ENCODE measurements at places on chromosomes 4 and X.

GRCh38 chrX:147079974-147080373, 265.4 kb upstream of the CXorf51A start:
- DNase-seq = no peak

- DNase-seq = no peak
Measured at GRCh38 chrX:143661286-143661685, 25.4 kb upstream of the SLITRK4 start.

- no peak for DNase-seq
Measured at GRCh38 chr4:145954924-145955339, 16.3 kb upstream of the ZNF827 start.

DNA sequence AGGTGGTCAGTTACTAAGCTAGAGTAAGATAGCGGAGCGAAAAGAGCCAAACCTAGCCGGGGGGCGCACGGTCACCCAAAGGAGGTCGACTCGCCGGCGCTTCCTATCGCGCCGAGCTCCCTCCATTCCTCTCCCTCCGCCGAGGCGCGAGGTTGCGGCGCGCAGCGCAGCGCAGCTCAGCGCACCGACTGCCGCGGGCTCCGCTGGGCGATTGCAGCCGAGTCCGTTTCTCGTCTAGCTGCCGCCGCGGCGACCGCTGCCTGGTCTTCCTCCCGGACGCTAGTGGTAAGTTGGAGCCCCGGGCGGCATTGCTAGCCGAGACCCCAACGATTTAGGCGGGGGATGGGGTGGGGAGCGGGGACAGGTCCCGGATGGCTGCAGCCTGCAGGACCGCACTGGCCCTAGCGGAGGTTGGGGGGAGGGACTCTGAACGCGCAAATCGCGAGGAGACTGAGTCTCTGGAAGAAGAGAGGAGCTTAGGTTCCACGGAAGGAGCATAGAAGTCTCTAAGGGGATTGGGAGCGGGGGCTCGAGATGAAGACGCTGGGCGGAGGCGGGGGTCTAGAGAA, 573 bp downstream of the HTR2C start:
- no peak for DNase-seq

- DNase-seq = no peak
Measured at GRCh38 chrX:30612250-30612655, 34.7 kb upstream of the TASL start.

GRCh38 chrX:9899640-9900111, 67.5 kb upstream of the CLDN34 start:
- DNase-seq = no peak

DNA sequence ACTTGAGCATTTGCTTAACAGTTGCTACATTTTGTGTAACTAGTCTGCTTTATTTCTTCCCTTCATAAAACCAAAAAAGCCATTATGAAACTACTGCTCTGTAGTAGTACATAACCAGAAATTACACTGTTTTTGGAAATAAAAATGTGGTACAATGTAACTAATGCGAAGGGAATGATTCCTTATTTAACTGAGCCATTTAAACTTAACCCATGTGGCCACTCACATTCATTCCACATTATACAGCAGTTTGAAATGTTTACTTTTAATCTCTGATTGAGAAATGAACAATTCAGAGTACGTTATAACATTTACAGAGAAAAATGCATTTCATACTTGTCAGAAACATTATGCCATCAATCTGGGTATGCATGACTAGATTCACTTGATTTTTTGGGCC, 94.2 kb downstream of the NYX start:
- DNase-seq = no peak

DNA sequence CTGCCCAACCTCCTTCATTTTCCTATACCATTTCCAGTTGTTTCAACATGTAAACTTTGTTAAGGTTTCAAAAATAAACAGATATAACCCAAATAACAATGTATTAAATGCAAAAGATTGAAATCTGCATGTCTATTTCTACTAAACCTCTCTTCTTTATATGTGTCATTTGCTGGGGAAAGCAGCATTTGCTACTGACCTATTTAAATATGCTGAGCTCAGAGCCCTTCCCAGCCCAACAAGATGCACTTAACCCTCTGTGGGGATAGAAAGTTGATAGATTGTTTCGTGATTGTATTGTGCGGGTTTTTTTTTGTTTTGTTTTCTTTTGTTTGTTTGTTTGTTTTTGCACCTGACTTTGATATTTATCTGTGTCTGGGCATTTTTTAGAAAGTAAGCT, 139.5 kb downstream of the UCHL1 start:
- no peak for DNase-seq

GRCh38 chrX:74272230-74272629, 31.8 kb upstream of the ZCCHC13 start:
- no peak for DNase-seq

DNA sequence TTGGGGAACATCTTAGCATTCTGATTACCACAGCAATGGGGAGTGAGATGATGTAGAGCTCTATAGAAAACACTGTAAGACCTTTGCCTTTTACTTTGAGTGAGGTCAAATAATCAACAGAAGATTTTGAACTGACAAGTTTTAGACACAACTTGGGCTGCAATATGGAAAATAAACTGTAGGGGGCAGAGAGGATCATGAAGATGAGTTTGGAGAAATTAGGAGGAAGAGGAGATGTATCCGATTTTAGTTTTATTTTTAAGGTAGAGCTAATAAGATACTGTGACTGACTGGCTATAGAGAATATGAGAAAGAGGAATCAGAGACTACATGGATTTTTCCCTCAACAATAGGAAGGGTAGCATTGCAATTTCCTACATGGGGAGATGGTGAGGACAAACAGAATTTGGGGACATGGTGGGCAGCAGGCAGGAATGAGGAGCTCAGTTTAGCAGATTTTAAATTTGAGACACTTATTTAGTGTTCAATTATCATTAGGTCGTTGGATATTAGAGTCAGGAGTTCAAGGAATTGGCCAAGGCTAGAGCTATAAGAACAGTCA, 563.1 kb downstream of the INPP4B start:
- DNase-seq = no peak

GRCh38 chrX:51922561-51922960, 29.1 kb downstream of the MAGED1 start:
- DNase-seq = no peak

- DNase-seq = no peak
Measured at GRCh38 chrX:3204606-3205005, 141.8 kb downstream of the MXRA5 start.

GRCh38 chrX:57266871-57267270, 19.6 kb upstream of the FAAH2 start:
- DNase-seq = no peak

DNA sequence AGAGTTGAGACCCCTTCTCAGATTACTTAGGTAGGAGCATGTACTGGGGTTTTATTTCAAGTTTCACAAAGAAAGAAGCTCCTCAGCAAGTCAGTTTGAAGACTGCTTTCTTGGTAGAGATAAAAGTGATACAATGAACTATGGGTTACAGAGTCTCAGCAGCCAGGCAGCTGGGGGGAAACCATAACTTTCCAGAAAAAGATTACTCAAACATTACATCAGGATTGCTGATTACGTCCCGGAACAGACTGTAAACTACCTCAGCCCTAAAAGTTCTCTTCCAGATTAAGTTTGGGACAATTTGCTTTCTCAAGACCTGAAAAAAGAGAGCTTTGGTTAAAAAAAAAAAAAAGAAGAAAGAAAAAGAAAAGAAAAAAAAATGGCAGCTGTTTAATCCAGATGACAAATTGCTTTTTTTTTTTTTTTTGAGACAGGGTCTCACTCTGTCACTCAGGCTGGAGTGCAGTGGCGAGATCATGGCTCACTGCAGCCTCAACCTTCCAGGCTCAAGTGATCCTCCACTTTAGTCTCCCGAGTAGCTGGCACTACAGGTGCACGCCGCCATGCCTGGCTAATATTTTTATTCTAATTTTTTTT, 16.6 kb downstream of the SAT1 start:
- no peak for DNase-seq

DNA sequence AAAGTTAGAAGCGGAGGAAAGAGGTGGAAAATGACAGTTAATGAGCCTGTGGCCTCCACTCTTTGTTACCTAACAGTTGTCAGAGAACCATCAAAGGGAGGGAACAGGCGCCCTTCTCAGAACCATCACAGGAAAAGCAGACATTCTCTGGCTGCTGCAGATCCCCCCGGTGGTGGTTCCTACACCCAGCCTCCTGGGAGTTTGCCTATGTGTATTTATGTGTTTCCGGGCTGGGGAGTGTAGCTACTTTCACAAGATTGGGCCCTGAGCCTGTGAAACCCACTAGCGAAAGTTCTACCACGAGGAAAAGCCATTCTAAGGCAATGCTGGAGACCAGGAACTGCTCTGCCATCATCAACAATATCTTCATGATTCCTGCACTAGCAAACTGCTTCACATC, 52.7 kb upstream of the BCOR start:
- DNase-seq = no peak

GRCh38 chr4:137543198-137543597, 10.9 kb upstream of the PCDH18 start:
- DNase-seq = no peak

- no peak for DNase-seq
Measured at GRCh38 chr4:155903453-155903852, at the start of gene TDO2. Gene TDO2, plus strand, starts transcription at chr4:155903696. Its CDS starts 63 bp downstream, at chr4:155903759.

DNA sequence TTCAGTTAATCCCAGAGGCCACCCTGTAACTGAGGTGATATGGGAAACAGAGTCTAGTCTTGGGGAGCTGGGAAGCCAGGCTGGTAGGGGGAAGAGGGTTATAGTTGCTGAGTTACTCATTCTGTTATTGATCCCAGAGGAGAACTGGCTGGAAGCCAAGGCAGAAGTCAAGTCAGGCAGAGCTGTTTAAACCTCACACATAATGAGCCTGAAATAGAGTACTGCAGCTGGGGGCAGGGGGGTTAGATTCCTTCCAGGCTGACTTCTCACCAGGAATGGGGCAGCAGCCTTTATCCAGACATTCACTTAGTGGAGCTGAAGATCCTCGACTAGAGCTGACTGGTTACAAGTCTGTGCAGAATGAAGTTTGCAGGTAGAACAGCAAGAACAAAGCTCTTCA, 144.9 kb downstream of the C4orf33 start:
- DNase-seq = peak; percentile 9

DNA sequence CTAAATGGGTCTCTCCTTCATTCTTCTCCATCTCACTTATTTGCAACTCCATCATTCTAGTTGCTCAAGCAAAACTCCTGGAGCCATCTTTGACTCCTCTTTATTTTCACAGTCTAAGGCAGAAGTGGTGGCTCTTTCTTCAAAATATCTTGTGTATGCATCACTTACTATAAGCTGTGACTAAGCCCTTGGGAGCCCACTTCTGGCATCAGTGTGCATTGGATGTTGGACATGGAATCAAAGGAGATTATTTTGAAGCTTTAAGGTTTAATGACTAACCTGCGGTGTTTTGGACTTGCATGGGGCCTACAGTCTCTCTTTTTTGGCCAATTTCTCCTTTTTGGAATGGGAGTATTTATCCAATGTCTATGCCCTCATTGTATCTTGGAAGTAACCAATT, 276.8 kb downstream of the SPOCK3 start:
- DNase-seq = no peak

GRCh38 chrX:54484666-54485065, 11.4 kb downstream of the FGD1 start:
- DNase-seq = no peak

DNA sequence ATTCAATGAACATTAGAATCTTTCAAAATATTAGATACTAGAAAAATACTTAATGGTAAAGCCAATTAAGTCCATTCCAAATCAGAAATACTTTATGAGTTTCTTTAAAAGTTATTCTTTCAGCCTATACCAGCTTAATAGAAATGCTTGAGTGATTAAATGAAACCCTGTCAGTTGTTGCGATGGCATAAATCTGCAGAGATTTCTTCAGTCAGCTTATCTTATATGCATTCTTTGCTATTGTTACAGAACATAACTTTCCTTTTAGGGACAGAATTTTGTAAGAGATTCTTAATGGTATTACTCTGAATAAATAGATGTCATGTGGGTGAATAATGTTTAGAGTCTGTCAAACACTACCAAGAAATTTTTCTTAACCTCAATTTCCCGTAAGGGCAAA, 325.0 kb upstream of the HAND2 start:
- no peak for DNase-seq

- no peak for DNase-seq
Measured at GRCh38 chr4:88489100-88489761, 32.3 kb downstream of the HERC5 start.

DNA sequence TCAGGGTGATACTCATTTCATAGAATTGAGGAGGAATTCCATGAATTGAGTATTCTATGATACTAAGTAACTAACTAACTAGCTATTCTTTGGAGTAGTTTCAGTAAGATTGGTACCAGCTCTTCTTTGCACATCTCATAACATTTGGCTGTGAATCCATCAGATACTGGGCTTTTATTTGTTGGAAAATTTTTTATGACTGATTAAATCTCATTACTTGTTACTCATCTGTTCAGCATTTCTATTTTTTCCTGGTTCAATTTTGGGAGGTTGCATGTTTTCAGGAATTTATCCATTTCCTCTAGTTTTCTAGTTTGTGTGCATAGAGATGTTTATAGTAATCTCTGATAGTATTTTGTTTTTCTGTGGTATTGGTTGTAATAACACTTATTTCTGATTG, 70.8 kb upstream of the FREM3 start:
- DNase-seq = no peak

DNA sequence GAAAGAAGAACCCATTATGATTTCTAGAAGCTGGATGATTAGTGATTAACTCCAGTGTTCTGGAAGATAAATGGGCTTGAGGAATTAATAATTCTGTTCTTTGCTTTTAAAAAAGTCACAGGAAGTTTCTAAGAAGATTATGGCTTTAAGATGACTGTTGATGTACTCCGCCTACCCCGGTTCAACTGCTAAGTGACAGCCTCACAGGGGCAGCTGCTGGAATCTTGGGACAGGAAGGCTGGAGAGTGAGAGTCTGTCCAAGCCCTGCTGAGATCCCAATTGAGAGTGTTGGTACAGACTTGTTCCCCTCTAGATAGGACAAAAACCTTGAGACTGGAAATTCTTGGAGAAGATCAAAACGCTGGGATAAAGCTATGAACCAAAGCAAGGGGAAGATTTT, 37.3 kb downstream of the NPY1R start:
- DNase-seq = no peak

DNA sequence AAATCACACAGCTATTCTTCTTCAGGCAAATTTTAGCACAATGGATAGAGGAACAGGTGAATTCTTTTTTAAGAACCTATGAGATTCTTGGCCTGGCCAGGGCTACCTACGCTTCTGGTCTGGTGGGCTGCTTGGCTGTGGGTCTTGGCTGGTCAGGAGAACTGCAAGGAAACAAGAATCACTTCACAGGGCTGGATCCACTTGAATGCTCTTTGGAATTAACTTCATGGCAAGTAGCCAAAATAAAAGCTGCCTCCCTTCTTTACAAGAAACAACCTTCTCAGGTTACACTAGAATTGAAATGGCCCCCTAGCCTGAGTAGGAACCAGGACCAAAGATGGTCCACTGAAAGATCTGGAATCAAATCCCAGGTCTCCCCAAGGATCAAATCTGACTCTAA, 519.1 kb downstream of the IQCM start:
- no peak for DNase-seq

DNA sequence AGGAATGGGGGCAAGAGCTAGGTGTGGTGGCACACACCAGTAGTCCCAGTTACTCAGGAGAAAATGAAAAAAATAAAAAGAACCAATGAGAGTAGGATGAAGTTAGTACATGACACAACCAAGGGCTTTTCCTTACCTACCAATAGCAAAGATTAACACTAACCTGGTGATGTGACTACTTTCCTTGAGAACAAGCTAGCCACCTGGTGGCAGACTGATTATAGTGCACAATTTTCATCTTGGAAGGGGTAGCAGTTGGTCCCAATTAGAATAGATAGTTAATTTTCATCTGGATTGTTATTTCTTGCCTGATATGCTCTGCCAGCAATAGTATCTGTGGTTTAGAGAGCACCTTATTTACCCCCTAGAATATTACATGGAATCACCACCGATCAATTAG, 1216.8 kb upstream of the PABPC4L start:
- DNase-seq = no peak
